ENCODE measurements at places on chromosomes 5 and 9. TPM values are rescaled to one million over a fixed set of nuclear protein-coding genes. Genes with fewer than 3 reads are reported as not detected.

- H3K36me3 ChIP-seq, result no peaks in the 10 kb centered on the region
- H3K4me1 ChIP-seq, result no peaks in the 10 kb centered on the region
- H3K27ac ChIP-seq, result no peak overlapping the region
- no peaks in the 10 kb centered on the region for H3K27me3 ChIP-seq
- DNase-seq, result no peak
Measured at GRCh38 chr5:6243706-6244338, 134.5 kb downstream of the MED10 start.

DNA sequence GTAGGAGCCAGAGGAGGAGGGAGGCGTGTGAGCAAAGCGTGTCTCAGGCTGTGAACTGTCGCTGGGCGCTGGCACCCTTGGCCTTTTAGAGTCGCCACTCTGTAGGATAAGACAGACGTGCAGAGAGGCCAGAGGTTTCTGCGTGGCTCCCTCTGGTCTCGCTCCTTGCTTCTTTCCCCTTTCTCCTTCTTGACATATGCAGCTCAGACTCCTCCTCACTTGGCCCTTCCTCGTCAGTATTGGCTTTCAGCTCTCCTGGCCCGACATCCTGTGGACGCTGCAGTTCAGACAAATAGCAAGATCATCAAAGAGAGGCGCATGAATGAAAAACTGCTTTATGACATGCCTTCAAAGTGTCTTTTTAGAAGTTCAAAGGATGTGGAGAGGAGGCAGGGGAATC, 116.8 kb upstream of the SPRY4 start:
- no peak for DNase-seq
- no peak overlapping the region for H3K4me3 ChIP-seq
- no peak overlapping the region for H3K27ac ChIP-seq
- H3K4me1 ChIP-seq, result no peaks in the 10 kb centered on the region
- H3K36me3 ChIP-seq, result no peaks in the 10 kb centered on the region
- H3K27me3 ChIP-seq, result no peaks in the 10 kb centered on the region

The KIF4B gene
- total RNA-seq, result not detected

GRCh38 chr5:38518341-38518740, 38.1 kb downstream of the LIFR start:
- DNase-seq, result no peak
- no peaks in the 10 kb centered on the region for H3K27me3 ChIP-seq
- no peak overlapping the region for H3K27ac ChIP-seq
- H3K4me3 ChIP-seq, result no peak overlapping the region
- no peaks in the 10 kb centered on the region for H3K4me1 ChIP-seq

The SLC38A9 gene
- total RNA-seq, result 43.8 TPM

GRCh38 chr5:2166979-2167377, 284.3 kb upstream of the IRX4 start:
- no peaks in the 10 kb centered on the region for H3K4me1 ChIP-seq
- H3K27me3 ChIP-seq, result no peaks in the 10 kb centered on the region
- H3K4me3 ChIP-seq, result no peak overlapping the region
- DNase-seq, result no peak

The ARL14EPL gene
- not detected for total RNA-seq

DNA sequence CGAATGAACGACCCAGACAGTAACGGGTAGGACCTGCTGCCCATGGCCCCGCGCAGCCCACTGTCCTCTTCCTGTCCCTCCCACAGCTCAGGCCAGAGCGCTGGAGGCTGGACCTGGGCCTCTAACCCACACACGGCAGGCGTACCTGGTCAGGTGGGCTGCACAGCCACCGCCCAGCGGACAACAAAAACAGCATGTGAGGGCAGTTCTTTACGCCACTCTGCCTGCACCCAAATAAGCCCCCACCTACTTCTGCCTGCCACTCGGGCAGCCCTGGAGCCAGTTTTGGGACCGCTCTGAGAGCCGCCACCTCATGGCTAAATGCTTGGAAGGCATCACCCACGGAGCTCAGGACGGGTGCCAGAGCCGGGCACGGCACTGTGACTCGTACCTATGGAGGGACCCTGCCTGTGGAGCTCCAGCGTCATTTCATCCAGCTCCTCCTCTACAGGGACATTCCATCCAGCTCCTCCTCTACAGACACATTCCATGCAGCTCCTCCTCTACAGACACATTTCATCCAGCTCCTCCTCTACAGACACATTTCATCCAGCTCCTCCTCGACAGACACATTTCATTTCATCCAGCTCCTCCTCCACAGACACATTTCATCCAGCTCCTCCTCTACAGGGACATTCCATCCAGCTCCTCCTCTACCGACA, 18.9 kb downstream of the CLPTM1L start:
- peak; percentile 8 for DNase-seq
- no peaks in the 10 kb centered on the region for H3K27me3 ChIP-seq
- no peaks in the 10 kb centered on the region for H3K4me1 ChIP-seq
- H3K36me3 ChIP-seq, result peaks cover 33% of the 10 kb centered on the region
- H3K27ac ChIP-seq, result no peak overlapping the region

DNA sequence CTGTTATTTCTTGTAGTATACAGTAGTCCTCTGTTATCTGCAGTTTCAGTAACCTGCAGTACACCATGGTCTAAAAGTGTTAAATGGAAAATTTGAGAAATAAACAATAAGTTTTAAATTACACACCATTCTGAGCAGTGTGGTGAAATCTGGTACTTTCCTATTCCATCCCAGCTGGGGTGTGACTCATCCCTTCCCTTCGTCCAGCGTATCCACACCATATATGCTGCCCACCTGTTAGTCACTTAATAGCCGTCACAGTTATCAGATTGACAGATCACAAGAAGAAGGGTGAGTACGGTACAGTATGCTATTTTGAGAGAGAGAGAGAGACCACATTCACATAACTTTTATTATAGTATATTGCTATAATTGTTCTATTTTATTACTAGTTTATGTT, 28.9 kb downstream of the FAM151B start:
- H3K4me1 ChIP-seq, result no peaks in the 10 kb centered on the region
- H3K4me3 ChIP-seq, result no peak overlapping the region
- H3K27ac ChIP-seq, result no peak overlapping the region
- DNase-seq, result no peak

DNA sequence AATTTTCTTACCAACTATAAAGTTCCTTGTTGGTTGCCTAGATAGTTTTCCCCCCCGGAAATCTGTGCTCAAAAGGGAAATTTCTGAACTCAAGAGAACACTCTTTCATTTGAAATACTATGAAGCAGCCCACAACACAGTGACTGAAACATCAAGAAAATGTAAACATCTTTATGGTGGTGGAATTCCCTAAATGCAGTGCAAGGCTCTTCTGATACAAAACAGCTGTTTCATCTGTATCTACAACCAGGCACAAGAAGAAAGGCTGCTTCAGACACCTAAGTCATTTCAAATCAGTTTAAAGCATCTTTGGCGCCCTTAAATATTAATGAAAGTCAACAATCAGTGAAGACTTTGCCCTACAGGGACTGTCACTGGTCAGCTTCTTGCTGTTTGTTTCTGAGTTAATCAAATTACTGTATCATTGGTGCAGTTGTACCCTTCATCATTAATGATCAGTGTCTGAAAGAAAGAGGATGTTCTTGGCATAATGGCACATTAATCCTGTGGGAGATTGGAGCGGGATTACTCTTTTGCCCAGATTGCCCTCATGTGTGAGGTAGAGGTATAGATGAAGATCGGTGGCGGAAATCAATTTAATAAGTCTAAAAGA, 947.0 kb downstream of the NR2F1-AS1 start:
- no peak for DNase-seq
- no peak overlapping the region for H3K27ac ChIP-seq
- no peaks in the 10 kb centered on the region for H3K36me3 ChIP-seq
- no peaks in the 10 kb centered on the region for H3K4me1 ChIP-seq
- no peak overlapping the region for H3K4me3 ChIP-seq
- H3K27me3 ChIP-seq, result no peaks in the 10 kb centered on the region

The SPINK13 gene
- 5.7 TPM for total RNA-seq

DNA sequence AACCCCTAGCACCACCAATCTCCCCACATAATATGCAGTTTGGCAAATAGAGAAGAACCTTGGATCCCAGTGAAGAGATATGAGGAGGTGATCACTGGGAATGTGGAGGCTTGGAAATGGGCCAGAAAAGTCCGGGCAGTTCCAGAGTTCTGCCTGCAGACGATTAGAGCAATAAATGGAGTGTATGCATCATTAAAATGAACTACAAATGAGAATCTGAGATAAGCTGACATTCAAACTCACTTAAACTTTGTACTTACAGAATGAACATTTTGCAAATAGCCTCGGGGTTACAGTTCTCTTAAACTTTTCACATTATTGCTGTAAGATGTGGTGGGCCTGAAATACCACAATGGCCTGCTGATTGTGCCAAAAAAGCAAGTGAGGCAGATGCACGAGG, 23.0 kb upstream of the LHFPL2 start:
- no peaks in the 10 kb centered on the region for H3K27me3 ChIP-seq
- H3K4me1 ChIP-seq, result no peaks in the 10 kb centered on the region
- no peaks in the 10 kb centered on the region for H3K36me3 ChIP-seq
- no peak overlapping the region for H3K4me3 ChIP-seq
- H3K27ac ChIP-seq, result no peak overlapping the region

GRCh38 chr5:18807256-18808149, 1173.2 kb downstream of the TAF11L14 start:
- no peak overlapping the region for H3K4me3 ChIP-seq
- H3K36me3 ChIP-seq, result no peaks in the 10 kb centered on the region
- H3K27ac ChIP-seq, result no peak overlapping the region
- no peaks in the 10 kb centered on the region for H3K27me3 ChIP-seq
- no peak for DNase-seq
- no peaks in the 10 kb centered on the region for H3K4me1 ChIP-seq

The SMIM33 gene
- not detected for total RNA-seq

The MARVELD2 gene
- total RNA-seq, result 19.7 TPM

- H3K36me3 ChIP-seq, result no peaks in the 10 kb centered on the region
- H3K4me3 ChIP-seq, result no peak overlapping the region
- no peaks in the 10 kb centered on the region for H3K27me3 ChIP-seq
- no peak overlapping the region for H3K27ac ChIP-seq
- no peaks in the 10 kb centered on the region for H3K4me1 ChIP-seq
Measured at GRCh38 chr9:119074017-119074416, 295.2 kb downstream of the BRINP1 start.

The SHB gene
- 29.3 TPM for total RNA-seq

The IFNA21 gene
- total RNA-seq, result not detected

GRCh38 chr9:3478549-3478953, 47.2 kb downstream of the RFX3 start:
- H3K36me3 ChIP-seq, result no peaks in the 10 kb centered on the region
- no peak overlapping the region for H3K27ac ChIP-seq
- DNase-seq, result no peak
- H3K4me3 ChIP-seq, result no peak overlapping the region
- H3K27me3 ChIP-seq, result no peaks in the 10 kb centered on the region

DNA sequence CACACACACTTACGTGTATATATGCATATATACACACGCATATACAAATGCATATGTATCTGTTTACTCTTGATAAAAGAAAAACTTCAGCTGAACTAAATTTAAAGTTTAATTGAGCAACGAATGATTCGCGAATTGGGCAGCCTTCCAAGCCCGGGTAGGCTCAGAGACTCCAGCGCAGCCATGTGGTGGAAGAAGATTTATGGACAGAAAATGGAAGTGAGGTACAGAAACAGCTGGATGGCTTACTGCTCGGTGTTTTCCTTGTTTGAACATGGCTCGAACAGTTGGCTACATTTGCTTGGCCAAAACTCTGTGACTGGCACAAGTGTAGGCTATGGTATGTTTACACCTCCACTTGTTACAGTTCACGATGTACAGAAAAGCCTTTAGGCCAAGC, 239.3 kb upstream of the PRDM9 start:
- H3K4me3 ChIP-seq, result no peak overlapping the region
- H3K36me3 ChIP-seq, result no peaks in the 10 kb centered on the region
- no peaks in the 10 kb centered on the region for H3K27me3 ChIP-seq
- DNase-seq, result no peak
- H3K27ac ChIP-seq, result no peak overlapping the region

DNA sequence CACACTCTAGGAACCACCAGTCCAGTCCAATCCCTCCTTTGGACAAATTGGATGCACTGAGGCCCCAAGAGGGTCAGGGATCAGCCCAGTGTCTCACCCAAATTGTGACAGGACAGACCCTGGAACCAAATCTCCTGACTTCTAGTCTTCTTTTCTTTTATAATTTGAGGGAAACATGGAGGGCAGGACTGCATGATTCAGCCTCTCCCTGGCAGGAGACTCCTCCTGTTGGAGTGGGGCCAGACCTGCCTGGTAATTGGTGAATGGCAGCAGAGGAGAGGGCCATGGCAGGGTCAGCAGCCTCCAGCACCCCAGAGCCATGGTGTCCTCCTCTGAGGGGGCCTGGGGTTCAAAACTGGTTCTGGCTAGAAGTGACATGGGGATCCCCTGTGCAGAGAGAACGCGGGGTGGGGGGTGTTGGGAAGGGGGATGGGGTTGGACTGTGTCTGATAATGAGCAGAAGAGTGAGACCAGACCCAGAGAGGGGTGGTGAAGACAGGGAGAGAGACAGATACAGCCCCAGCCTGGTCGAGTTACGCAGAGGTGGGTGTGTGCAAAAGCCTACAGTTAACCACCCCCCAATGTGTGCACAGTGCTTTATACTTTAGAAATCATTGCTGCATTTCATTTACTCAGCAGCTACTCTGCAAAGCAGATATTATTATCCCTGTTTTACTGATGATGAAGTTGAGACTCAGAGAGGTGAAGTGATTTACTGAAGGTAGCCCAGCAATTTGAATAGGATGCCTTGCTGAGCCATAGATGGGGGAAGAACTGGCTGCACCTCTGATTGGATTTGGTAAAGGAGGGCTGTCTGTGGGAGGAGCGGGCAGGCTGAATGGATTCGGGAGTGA, 3.8 kb upstream of the SYNPO start:
- DNase-seq, result peak; percentile 68
- peaks cover 66% of the 10 kb centered on the region for H3K4me1 ChIP-seq
- H3K4me3 ChIP-seq, result no peak overlapping the region
- peak overlapping the region; percentile 86 for H3K27ac ChIP-seq

GRCh38 chr5:82719368-82719767, 357.8 kb downstream of the TMEM167A start:
- no peaks in the 10 kb centered on the region for H3K36me3 ChIP-seq
- H3K27me3 ChIP-seq, result no peaks in the 10 kb centered on the region
- no peak overlapping the region for H3K27ac ChIP-seq
- no peak overlapping the region for H3K4me3 ChIP-seq
- no peaks in the 10 kb centered on the region for H3K4me1 ChIP-seq

The NINJ1 gene
- 32.6 TPM for total RNA-seq

GRCh38 chr9:33081128-33081851, 4.8 kb upstream of the SMU1 start:
- peak; percentile 63 for DNase-seq
- H3K27ac ChIP-seq, result no peak overlapping the region
- peaks cover 10% of the 10 kb centered on the region for H3K4me1 ChIP-seq
- no peak overlapping the region for H3K4me3 ChIP-seq

The PFDN1 gene
- 37.6 TPM for total RNA-seq

DNA sequence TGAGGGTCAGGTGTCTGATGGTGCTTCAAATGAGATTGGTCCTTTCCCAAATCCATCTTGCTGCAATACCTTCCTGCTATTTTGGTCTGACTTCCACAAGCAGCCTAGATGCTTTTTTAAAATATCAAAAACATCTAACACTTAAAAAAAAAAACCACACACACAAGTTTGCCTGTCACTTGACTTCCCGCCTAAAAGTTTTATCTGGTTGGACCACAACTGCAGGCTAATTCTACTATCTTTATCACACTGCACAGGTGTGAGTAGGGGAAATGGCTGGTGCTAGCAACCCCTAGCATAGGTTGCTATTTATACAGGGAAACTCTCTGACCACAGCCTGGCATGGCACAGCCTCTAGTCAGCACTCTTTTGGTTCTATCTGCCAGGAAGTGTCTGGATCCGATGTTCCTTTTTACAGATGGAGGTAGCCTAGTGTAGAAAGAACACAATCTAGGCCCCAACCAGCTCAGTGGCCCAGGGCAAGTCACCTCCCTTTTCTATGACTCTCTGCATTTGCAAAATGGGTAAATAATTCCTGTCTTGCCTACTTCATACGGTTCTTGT, at the start of gene HEMGN:
Gene HEMGN, minus strand, starts transcription at position 92 of the 564 bp plus-strand sequence. Its CDS starts 36 bp downstream, at position 56.
- no peaks in the 10 kb centered on the region for H3K36me3 ChIP-seq
- no peaks in the 10 kb centered on the region for H3K27me3 ChIP-seq
- no peak within 1 kb of the TSS for H3K27ac ChIP-seq
- no peaks in the 10 kb centered on the region for H3K4me1 ChIP-seq
- no peak for DNase-seq
- no peak within 1 kb of the TSS for H3K4me3 ChIP-seq
